ENCODE measurements at places on chromosomes 1 and 21.

DNA sequence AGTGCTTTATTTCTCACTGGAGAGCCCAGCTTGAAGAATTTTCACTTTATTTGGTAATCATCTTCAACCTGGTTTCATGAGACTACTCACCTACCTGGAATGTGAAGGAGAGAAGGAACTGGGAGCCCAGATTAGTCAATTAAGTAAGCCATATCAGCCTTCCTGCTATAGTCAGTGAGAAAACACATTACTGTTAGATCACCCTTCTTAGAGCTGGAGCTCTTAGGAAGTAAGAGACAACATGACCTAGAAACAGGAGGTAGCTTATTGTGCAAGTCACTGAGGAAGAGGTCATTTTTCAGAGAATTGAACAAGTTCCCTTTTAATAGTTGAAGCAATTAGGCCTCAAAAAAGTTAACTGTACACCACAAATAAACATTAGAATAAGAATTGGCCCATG lies 49.2 kb upstream of the TEKT2 start:
- DNase-seq, result no peak

GRCh38 chr1:58773406-58773840 lies 10.4 kb downstream of the JUN start:
- no peak for DNase-seq

- DNase-seq, result no peak
Measured at GRCh38 chr1:232353001-232353400, 276.9 kb downstream of the SIPA1L2 start.

GRCh38 chr1:27427329-27427728 lies 34.9 kb downstream of the GPR3 start:
- DNase-seq, result no peak

- DNase-seq, result no peak
Measured at GRCh38 chr1:157639800-157640199, 41.9 kb upstream of the FCRL4 start.

- DNase-seq, result no peak
Measured at GRCh38 chr1:66214901-66215300, 319.1 kb upstream of the SGIP1 start.

DNA sequence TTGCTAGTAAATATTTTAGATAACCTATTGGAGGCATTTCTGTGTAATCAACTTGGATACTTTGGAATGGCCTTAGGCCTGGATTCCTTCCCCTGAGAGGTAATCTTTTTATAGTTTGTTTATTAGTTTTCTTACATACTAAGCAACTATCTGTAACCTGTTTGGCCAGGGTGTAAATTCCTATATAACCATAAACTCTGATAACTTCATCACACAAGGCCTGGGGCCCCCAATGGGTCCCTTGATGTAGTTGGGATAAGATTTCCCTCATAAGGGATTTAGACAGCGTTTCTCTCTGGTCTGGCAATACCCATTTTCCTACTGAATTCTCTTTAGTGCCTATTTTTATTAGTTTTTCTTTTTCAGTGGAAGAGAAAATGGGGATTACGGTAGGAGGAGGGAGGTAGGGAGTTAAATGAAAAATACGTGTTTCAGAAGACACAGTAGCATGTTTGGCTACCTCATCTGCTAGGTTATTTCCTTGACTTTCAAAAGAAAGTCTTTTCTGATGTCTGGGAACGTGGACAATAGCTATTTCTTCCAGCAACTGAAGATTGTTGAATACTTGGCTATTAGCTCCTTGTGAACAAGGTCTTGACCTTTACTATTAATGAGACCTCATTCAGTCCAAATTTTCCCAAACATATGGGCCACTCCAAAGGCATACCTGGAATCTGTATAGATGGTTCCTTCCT lies 7.4 kb upstream of the AADACL3 start:
- no peak for DNase-seq

GRCh38 chr1:100147875-100148274 lies 14.9 kb downstream of the TRMT13 start:
- no peak for DNase-seq

GRCh38 chr1:9253004-9253403 lies 18.4 kb downstream of the H6PD start:
- DNase-seq, result no peak

DNA sequence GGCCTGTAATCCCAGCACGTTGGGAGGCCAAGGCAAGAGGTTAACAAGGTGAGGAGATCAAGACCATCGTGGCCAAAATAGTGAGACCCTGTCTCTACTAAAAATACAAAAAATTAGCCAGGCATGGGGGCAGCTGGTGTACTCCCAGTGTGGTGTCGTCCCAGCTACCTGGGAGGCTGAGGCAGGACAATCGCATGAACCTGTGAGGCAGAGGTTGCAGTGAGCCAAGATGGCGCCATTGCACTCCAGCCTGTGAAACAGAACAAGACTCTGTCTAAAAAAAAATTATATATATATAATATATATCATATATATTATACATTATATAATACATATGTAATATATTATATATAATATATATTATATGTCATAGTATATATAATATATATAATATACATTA lies 249.2 kb upstream of the TPTE start:
- no peak for DNase-seq

DNA sequence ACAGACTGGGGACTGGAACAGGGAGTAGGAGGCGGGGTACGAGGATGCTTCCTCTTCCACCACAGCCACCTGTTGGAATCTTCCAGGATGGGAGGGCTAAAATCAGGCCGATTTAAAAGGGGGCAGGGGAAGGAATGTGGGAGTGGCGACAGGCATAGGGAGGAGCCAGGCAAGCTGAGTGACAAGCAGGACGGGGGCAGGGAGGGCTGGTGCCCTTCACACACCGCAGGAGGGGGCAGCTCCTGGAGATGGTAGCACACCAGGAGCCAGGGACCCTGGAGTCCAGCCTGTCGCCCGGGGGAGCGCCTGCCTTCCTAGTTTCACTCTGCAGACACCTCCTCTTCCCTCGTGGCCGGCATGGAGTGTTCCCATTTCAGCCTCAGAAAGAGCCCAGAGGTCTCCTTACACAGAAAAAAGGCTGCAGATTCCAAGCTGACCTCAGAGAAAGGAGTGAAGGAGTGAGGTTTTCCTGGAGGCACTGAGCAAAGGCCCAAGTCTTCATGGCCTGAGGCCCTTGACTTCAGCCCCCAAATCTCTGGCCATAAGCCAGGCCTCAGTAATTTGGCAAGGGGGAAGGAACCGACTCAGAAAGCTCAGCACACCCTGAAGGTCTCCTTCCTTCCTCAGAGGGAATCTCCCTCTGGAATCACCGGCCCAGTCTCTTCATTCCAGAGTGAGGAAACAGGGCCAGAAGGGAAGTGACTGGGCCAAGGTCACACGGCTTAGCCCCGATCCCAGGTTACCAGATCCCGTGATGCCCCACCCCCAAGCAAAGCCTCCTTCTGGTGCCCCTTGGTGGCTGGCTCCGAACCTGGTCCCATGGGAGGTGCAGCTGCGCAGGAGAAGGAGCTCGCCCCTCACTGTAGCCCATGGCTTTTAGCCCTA lies 8.1 kb downstream of the BLACAT1 start:
- no peak for DNase-seq

- DNase-seq, result no peak
Measured at GRCh38 chr1:70462611-70463010, 51.5 kb downstream of the CTH start.

- DNase-seq, result no peak
Measured at GRCh38 chr21:31405604-31406003, 61.5 kb upstream of the TIAM1 start.

DNA sequence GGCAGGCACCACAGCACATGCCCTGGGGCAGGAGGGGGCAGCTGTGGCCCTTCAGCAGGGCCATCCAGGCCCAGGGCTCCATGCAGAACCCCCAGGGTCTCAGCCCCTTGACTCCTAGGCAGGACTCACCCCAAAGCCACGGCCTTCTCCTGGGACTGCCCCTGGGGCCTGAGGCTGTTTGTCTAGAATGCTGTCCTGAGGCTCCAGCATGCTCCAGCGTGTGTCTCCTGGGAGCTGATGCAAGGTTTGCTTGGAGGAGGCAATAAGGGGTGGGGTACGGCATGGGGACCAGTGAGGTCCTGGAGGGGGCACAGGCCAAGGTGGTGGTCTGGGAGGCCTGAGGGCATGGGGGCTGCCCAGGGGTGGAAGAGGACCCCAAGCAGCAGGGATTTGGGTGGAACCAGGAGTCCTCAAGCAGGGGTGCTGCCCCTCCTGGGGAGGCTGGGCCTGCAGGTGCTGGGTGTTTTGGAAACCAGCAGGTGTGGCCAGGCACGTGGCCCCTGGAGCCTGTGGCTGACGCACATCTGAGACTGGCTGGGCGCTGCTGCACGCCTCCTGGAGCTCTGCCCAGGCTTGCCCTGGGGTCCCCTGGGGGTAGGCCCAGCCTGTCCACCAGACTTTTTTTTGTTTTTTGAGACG lies 7.8 kb upstream of the CALML6 start:
- DNase-seq, result no peak

GRCh38 chr1:172970186-172970585 lies 80.6 kb downstream of the TNFSF18 start:
- DNase-seq, result no peak

GRCh38 chr1:201633297-201633696 lies 94.4 kb downstream of the NAV1 start:
- DNase-seq, result no peak

DNA sequence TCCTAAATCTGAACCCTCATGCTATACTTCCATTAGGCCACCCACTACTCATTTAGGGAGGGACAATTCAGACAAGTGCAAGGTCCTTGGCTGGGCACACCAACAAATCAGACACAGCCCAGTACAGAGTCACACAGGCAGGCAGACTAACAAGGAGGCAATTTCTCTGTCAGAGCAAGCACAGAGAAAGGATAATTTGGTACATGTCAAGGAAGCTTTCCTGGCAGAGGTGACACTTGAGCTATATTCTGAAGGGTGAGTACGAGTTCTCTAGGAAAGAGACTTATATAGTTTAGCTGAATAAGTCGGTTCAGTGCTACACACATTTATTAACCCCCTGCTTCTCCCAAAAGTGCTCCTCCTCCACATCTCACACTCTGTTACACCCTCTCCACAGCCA lies 455.9 kb downstream of the OMA1 start:
- DNase-seq, result no peak

DNA sequence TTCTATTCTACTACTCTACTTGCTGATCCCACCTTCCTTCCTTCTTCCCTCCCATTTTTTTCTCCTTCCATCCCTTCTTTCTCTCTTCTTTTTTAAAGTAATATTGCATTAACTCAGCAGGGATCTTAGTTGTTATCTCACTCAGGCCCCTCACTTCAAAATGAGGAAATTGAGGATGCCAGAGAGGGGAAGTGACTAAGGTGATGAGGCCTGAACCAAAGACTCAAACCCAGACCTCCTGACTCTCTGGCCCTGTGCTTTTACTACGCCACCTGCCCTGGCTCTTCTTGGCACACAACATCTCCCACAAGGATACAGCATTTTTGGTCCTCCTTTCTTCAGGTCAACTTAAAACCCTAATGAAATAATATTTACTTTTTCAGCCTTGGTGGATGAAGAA lies 151.7 kb upstream of the ZNF648 start:
- no peak for DNase-seq

DNA sequence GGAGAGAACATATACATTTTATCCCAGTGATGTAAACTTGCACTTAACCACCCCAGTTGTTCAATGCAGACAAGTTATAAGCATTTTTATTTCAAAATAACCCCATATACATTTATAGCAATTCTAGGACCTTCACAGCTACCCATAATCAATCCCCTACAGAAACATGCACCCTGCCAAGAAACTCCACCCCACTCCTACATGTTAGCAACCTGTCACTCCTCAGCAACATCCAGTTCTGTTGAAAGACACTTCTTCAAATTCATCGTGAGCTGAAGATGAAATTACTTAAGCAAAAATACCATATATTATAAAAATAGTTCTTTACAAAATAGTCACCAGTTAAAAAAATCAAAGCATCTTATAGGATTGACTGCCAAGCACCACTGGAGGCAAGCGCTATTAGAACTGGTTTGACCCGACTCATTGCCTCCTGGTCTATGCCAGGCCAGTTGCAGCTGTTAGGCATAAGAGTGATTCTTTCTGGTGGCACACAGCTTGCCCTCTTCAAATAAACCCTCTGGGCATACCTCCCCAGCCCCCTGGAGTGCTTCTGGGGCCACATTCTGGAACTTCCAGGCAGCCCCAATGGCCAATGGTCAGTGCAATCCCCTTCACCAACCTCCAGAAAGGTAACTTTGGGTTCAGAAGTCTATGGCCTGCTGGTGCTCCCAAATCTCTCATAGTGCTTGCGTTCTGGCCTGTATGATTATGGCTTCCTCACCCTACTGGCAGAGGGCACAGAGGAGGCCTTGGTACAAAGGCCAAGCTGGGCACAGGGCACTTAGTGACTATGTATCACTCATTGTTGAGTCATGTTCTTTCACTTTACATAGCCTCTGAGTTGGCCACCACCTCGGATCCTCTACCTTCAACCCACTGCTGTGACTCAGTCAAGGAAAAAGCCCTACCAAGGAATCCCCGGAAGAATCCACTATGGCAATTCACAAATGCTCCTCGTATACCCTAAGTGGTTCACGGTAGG lies 72.2 kb upstream of the RALGPS2 start:
- no peak for DNase-seq

DNA sequence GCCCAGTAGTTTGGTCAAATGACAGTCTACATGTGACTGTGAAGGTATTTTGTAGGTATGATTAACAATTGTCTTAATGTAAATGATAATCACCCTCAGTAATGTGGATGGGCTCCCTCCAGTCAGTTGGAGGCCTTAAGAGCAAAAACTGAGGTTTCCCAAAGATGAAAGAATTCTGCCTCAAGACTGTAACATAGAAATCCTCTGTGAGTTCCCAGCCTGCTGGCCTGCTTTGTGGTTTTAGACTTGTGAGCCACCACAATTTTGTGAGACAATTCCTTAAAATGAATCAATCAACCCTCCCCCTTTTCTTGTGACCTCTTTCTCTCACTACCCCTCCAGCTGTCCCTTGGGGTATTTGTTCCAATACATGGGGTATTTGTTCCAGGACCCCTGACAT lies 226.4 kb upstream of the DPYD start:
- DNase-seq, result no peak

GRCh38 chr1:218303176-218303879 lies 18.2 kb downstream of the RRP15 start:
- no peak for DNase-seq

DNA sequence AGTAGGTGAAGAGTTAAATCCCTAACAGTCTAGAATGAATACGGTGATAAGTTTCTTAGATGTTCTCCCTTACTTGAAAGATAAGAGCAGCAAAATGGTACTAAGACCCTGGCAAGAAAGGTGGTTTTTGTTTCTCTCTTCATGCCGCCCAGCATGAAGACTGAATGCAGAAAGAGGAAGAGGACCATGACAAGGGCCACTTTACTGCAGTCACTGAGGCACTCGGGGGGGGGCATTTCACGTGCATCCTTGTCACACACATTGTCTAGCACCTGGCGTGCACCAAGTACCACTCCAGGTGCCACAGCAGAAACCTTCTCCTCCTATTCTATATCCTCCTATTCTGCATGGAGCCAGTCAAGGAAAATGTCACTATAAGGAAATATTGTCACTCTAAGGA lies 222.0 kb downstream of the TOMM20 start:
- DNase-seq, result no peak

GRCh38 chr1:9621032-9621431 lies 30.5 kb upstream of the PIK3CD start:
- no peak for DNase-seq

Data from stimulated activated naive CD4-positive, alpha-beta T cell treated with Interleukin-2 at 50 U/mL for 16 hours (primary cell).